Head of caudate nucleus (tissue), 42 donors: ENCODE measurements at places on chromosomes 2 and 18.

GRCh38 chr2:37652199-37652640 is 19.2 kb downstream of the CDC42EP3 start:
- no peak for DNase-seq

DNA sequence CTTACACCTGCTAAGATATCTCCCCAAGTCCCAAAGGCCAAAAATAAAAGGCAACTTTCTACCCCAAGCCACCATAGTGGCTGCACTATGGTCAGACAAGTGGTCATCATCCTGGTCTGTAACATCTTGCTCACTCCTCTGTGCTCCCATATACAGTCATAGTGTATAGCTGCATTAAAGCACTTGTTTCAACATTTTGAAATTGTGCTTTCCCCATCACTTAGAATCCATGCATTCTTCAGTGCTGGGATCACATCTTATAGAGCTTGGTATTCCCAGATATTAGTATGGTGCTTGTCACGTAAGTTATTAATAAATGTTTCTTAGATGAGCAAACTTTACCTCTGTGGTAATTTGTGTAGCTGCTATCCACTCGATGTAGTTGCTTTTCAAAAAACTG is 40.4 kb upstream of the CDC42EP3 start:
- DNase-seq: no peak

DNA sequence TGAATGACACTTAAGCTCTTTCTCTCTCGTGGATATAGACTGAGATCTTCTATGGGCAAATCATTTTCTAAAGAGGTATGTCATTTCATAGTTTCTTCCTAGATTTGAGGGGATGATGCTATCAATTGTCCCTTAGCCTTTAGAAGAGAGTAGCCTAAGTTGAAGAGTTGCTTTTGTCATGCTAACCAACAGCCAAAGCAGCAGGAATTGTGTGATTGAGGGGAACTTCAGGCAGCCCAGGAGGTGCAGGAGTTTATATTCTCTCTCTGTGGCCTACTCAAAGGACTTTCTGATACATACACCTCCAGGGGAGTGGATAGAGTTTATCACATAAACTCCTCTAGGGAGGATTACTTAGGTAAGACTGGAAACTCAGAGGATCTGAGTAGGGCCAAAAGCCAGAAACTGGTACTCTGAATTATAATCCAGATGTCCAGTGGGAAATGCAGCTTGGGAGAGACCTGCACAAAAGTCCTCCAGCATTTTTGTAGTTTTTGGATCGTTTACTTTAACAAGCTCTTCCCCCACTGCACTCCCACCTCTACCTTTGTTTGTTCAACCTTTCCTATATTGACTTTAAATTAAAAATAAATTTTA is 150.7 kb upstream of the CCDC68 start:
- DNase-seq: no peak

DNA sequence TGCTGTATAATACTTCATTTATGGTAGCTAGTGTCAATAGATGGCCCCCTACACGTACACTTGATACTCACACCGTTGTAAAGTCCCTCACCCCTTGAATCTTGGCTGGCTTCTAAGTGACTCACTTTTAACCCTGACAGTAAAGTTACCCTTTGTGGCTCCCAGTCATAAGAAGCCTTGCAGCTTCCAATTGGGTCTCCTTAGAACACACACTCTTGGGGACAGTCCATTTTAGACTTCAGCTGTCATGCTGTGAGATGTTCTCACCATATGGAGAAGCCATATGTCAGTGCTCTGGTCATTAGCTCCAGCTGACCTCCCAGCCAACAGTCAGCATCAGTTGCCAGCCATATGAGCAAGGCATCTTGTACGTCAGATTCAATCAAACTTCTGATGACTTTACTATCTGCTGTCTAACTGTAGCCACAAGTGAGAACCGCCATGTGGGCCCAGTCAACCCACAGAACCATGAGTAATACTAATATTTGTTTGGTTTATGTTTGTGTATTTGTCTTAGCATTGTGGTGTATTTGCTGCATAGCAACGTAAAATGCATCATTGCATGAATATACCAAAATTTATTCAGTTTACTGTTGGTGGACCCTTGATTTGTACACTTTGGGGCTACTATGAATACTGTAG is 68.3 kb downstream of the PTPN4 start:
- no peak for DNase-seq

GRCh38 chr2:60100034-60100433 is 453.4 kb downstream of the BCL11A start:
- DNase-seq: no peak

GRCh38 chr2:222672068-222672401 is 577 bp downstream of the MOGAT1 start:
- DNase-seq: no peak

- no peak for DNase-seq
These were observed 272.0 kb upstream of the RAB12 start for GRCh38 chr18:8337211-8337610.

- DNase-seq: no peak
These were observed 103.3 kb upstream of the VRK2 start for GRCh38 chr2:57943315-57943714.

GRCh38 chr18:25005541-25006403 is 346.2 kb downstream of the ZNF521 start:
- DNase-seq: no peak

DNA sequence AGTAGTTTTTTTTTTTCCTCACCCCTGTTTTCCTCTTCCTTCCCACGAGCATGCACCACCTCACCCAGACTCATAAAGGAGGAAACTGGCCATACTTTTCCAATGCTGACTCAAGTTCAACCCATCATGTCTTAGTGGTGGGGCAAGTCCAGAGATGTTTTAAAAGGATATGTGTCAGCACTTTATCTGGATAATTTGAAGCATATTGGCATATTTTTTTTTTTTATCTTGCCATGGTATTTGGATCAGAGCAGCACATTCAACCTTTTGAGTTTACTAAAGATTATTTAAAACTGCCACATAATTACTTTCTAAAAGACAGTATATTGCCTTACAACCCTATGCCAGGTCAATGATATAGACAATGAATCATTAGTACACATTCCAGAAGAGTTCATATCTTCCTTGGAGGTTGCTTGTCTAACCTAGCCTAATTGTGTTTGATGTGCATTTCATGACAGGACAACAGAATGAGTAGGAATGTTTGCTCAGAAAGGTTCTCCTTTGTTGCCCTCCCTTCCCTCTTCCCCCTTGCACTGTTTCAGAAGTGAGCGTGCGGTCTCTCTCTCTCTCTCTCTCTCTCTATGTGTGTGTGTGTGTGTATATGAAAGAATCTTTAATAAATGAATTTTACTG is 950.7 kb upstream of the FAM98A start:
- no peak for DNase-seq

DNA sequence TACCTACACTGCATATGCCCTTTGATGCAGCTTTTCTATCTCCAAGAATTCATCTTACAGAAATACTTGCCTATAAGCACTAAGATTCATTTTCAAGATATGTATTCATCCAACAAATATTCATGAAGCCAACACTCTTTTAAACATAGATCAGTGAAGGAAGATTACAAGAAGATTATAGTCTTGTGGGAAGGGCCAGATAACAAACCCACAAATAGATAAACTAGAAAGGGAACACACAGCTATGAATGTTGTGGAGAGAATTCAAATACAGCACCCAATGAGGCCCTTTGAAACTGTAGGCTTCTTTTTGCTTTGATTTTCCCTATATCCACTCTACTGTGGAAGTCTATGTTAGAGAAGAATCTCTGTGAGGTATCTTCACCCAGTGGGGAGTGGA is 186.7 kb upstream of the RBMS1 start:
- no peak for DNase-seq

DNA sequence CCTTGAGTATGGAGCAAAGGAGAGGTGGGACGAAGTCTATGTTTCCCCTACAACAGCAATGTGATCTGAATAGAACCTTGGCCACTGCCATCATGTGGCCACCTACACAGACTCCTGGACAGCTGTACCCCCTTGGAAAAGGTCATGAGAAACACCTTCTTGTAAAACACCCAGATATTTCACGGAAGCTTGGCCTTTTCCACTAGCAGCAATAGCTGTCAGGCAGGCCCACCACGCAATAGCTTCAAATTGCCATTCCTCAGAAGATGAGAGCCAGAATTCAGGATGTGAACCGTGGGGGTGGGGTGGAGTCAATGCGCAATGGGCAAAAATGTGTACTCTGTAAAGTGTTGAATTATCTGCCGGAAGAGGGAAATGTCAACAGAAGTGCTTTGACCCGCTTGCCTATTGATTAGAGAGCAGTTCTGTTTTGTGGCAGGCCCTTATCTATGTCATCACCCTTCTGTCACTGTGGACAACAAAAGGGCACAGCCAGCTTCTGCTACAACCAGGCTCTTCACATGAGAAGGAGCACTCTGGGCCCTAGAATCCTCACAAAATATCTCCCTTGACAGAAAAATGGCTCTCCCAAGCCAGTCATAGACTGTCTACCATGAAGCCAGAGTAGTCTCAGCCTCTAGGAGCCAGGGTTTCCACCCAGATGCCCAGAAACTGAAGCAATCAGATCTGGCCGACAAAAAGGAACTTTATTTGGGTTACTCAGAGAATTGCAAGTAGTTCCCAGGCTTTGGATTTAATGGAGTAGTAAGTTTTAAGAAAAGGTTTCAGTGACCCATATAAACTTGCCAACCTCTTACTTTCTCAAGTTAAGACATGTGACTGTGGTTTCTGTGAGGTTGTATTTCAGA is 9.5 kb downstream of the INPP1 start:
- DNase-seq: no peak

DNA sequence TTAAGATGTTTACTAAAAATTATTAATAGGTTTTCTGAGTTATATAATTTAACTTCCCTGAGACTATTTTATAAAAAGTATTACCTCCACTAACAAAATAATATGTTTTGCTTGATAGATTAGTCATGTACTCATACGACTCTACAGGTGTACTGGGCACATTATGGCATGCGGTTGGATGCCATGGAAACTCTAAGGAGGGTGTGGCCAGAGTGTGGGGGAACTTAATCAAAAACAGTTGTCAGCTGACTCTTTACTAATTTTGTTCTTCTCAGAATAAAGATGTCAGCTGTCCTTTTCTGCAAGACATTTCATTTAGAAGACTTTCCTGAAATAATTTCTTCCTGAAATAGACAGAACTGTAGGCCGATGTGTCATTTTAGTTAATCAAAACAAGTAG is 228.3 kb upstream of the SIX3 start:
- DNase-seq: no peak

DNA sequence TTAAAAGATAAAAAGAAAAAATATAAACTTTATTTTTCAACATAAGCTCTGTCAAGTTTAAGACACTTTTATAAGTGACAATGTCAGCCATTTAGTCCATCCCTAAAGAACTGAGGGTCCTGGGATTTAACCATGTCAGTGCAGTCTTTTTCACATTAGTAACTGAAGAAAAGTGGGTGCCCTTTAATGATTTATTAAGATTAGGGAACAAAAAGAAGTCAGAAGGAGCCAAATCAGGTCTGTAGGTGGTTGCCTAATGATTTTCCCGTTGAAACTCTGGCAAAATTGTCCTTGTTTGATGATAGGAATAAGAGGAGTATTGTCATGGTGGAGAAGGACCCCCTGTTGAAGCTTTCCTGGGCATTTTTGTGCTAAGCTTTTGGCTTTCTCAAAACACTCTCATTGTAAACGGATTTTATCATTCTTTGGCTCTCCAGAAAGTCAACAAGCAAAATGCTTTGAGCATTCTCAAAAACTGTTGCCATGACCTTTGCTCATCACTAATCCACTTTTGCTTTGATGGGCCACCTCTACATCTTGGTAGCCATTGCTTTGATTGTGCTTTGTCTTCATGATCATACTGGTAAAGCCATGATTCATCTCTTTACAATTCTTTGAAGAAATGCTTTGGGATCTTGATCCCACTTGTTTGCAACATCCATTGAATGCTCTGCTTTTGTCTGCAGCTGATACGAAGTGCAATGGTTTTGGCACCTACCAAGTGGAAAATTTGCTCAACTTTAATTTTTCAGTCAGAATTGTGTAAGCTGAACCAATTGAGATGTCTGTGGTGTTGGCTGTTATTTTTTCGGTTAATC is 22.0 kb downstream of the TSPYL6 start:
- no peak for DNase-seq

DNA sequence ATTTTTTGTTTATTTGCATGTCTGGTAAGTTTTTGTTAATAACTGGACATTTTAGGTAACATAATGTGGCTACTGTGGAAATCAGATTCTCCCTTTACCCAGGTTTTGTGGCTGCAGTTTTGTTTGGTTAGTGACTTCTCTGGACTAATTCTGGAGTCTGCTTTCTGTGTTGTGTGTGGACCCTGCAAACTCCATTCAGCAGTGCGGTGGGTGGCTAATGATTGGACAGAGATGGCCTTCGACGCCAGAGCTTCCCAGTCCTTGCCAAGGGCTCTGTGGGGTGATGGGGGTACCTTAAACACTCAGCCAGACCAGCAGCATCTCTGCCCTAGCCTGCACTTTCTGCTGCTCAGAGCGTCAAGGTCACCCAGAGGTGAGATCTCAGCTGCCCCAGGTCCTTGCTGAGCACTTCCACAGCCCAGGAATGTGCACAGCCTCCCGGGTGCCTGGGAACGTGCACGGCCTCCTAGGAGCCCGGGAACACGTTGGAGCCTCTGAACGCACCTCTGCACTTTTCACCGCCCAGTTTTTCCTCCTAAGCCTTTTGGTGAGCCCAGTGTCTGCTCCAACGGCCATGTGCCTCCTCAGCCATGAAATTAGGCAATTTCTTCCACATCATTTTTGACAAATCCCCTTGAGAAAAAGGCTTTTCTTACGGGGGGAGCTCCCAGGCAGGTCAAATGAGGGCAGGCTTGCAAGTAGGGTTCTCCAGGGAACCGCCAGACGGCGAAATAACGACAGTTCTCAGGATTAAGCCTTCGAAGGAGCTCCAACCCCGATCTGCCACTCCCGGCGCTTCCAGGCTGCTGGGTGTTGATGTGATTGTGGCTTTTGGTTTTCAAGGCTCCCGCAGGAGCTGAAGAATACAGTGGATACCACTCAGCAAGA is 35.2 kb upstream of the KLF11 start:
- no peak for DNase-seq

GRCh38 chr18:37438417-37439180 is 127.0 kb downstream of the CELF4 start:
- DNase-seq: no peak

DNA sequence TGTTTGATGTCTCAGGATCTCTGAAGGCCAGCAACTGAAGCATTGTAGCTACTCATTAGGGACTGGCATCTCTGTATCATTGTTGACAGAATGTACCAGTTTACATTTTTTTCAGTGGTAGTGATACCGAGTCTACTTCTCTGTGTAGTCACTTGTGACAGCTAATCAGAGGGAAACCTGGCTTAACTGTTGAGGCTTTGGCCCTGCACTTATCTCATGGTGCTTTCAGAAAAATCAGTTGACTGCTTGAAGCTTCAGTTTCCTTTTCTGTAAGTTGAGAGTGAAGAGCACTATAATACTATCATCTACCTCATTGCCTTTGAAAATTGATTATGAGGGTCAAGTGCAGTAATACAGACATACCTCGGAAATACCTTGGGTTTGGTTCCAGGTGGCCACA is 90.0 kb downstream of the COMMD1 start:
- DNase-seq: no peak

GRCh38 chr2:181070836-181071200 is 90.4 kb downstream of the UBE2E3 start:
- DNase-seq: no peak

- DNase-seq: no peak
These were observed 29.7 kb downstream of the NAB1 start for GRCh38 chr2:190678444-190679162.

GRCh38 chr2:136055929-136056688 is 61.8 kb downstream of the CXCR4 start:
- no peak for DNase-seq
